ENCODE measurements at places on chromosomes 6 and 20.

GRCh38 chr6:36701401-36701991 lies 3.9 kb downstream of the RAB44 start:
- DNase-seq, result no peak

GRCh38 chr6:89406141-89406540 lies 5.9 kb downstream of the RRAGD start:
- no peak for DNase-seq

GRCh38 chr6:17552861-17553260 lies 47.2 kb upstream of the FAM8A1 start:
- DNase-seq, result no peak

- DNase-seq, result no peak
Observed at GRCh38 chr6:123966618-123967017, 163.0 kb downstream of the NKAIN2 start.

DNA sequence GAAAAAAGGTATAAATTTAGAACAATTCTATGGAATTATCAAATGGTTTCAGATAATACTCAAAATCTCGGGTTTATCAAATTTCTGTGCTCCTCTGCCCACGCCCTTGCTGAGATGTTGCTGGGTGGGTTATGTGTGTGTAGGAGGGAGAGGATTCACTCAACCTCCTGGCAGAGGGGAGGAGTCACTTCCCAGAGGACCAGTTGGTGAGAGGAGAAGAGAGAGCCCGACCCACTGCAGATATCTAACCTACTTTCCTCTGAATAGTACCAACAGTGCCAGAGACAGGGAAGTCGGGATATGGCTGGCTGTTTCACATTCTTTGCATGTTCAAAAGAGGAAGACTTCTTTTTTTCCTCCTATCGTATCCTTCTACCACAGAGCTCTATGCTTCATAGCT lies 187.1 kb upstream of the MAN1A1 start:
- DNase-seq, result no peak

- no peak for DNase-seq
Observed at GRCh38 chr20:38093641-38094077, 60.1 kb downstream of the RPRD1B start.

- DNase-seq, result no peak
Observed at GRCh38 chr20:50191544-50192363, 1.1 kb downstream of the CEBPB start.

GRCh38 chr20:34058831-34059230 lies 53.2 kb downstream of the EIF2S2 start:
- no peak for DNase-seq

- DNase-seq, result no peak
Observed at GRCh38 chr20:34876406-34877282, at the start of gene ACSS2. Gene ACSS2 (plus strand): TSS chr20:34876612. CDS start chr20:34876646, 34 bp downstream.

- DNase-seq, result no peak
Observed at GRCh38 chr20:23244156-23244915, 106.3 kb upstream of the NXT1 start.

DNA sequence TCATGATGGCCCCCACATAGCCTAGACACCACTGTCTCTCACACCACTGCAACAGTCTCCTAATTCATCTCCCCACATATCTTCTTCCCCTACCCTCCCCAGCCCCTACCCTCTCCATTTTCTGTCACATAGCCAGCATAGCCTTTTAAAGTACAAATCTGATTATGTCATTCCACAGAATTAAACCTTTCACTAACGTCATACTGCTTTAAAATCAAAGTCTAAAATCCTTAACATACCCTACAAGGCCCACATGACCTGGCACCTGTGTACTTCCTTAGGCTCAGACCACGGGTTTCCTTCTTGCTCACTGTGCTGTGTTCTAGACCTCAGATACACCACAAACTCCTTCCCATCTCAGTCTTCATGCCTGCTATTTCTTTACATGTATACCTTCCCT lies 5.9 kb downstream of the OSTM1 start:
- DNase-seq, result no peak

GRCh38 chr20:43662943-43663655 lies 3.8 kb upstream of the MYBL2 start:
- no peak for DNase-seq

DNA sequence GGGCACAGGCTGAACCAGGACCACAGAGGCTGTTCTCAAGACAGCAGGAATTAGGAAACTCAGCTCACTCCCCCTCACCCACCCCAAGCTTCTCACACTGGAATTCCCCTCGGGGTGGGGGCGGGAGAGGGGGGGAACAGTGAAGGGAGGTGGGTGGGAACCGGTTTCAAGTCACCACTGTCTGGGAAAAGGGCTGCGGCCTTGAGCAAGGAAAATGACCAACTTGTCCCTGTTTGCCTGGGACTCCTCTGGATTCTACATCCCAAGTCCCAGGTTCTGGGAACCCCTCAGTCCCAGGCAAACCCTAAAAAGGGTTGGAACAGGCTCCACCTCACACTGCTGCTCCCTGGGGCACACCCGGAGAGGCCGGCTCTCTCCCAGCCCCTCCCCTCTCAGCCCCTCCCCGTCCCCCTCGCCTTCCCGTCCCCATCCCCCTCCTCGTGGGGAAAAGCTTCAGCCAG lies 230.7 kb downstream of the TFAP2C start:
- DNase-seq, result no peak

GRCh38 chr20:17504066-17504897 lies 26.9 kb downstream of the BFSP1 start:
- DNase-seq, result no peak

GRCh38 chr6:154371281-154371680 lies 14.7 kb upstream of the IPCEF1 start:
- no peak for DNase-seq

DNA sequence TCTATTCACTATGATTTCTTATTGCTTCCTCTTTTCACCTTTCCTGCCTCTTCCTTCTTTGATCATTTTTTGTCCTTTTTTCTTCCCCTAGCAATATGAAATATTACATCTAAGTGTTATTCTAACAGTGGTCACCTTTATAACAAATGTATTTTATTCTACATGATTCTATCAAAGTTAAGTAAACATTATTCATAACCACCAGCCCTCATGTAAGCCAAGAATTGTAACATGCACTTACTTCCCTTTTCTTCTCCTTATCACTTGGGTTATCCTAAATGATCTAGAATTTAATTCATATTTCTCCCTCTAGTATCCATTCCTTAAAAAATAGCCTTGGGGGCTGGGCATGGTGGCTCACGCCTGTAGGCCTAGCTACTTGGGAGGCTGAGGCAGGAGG lies 88.3 kb upstream of the SLC22A23 start:
- no peak for DNase-seq

DNA sequence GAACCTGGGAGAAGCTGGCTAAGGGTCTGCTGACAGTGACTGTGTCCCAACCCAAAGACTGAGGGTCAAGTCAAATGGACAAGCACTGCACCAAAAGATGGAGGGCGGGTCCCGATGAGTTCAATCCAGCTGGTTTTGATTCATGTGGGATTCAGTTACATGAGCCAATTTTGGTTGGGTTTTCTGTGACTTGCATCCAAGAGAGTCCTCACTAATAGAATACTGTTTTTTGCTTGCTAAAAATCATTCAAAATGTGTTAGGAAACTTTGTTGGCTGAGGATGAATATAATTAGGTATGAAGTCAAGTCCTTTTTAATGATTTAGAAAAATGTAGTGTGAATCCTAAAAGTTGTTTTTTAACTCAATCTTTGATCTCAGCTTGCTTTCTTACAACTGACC lies 323.8 kb upstream of the NOX3 start:
- no peak for DNase-seq

- DNase-seq, result no peak
Observed at GRCh38 chr20:34475979-34476736, 40.1 kb upstream of the DYNLRB1 start.

DNA sequence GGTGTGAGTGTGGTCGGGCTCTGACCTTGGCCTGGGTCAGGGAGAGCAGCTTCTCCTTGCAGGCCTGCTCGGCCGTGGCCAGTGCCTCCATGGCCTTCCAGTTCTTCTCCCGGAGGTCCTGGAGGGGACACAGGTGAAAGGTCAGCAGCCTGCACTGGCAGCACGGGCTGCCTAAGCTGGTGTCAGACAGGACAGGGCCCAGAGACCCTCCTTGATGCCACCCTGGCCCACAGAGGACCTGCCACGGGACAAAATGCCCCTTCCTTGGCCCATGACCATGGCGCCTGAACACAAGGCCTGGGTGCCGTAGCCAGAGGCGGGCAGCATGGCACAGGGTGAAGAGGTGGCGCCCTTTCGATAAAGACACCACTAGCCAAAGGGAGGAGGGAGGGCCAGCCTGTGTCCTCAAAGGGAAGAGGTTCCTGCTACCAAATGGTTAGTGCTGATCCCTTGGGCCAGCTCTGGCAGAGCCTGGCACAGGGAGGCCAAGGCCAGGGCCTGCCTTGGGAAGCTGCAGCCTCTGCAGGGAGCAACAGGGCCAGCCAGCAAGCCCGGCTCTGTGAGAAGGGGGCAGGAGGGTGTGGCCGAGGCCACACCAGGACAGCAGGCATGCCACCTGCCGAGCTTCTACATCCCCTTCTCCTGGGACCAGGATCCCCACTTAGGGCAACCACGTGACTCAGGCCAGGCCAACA lies 54.8 kb downstream of the DSTN start:
- DNase-seq, result no peak

DNA sequence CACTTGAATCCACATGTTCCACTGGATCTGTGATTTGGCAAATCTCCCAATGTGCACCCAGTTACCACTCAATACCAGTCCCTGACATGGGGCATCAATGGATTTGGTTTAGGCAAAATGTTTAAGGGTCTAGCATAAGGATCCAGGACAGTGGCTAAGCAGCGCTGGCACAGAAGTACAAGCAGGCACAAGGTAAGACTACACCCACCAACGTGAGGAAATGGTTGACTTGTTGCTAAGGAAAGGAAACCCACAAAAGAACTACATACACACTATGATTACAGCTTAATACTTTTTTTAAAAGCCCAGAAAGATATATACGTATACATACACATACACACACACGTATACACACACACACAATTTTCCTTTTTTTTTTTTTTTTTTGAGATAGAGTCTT lies 79.0 kb downstream of the DNAAF9 start:
- DNase-seq, result no peak

DNA sequence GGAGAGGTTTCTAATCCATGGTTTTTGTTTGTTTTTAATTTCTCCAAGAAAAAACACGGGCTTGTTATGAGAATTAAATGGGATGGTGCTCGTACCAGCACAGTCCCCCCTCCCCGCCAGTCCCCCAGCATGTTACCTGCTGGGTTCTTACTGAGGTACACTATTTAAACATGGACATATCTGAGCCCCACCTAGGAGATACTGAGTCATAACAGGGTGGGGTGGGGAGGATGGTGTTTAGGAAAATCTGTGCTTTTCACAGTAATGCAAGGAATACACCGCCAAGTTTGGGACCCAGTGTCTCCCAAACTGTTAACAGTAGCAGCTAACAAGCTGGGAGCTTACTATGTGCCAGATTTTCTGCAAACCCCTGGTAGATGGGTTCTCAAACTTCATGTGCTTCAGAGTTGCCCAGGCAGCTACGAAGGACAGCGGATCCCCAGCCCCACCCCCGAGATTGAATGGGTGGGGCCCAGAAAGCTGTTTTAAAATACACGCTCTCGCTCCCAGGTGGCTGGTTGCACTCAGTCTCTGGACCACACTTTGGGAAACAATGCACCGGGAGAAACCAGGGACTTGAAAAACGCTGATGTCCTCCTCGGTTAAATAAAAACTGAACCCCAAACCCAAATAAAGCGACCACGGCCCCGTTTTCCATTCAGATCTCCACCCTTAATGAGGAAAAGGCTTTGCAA lies 995 bp downstream of the ZFP64 start:
- peak; percentile 17 for DNase-seq

- no peak for DNase-seq
Observed at GRCh38 chr20:51856432-51856831, 54.1 kb upstream of the SALL4 start.

DNA sequence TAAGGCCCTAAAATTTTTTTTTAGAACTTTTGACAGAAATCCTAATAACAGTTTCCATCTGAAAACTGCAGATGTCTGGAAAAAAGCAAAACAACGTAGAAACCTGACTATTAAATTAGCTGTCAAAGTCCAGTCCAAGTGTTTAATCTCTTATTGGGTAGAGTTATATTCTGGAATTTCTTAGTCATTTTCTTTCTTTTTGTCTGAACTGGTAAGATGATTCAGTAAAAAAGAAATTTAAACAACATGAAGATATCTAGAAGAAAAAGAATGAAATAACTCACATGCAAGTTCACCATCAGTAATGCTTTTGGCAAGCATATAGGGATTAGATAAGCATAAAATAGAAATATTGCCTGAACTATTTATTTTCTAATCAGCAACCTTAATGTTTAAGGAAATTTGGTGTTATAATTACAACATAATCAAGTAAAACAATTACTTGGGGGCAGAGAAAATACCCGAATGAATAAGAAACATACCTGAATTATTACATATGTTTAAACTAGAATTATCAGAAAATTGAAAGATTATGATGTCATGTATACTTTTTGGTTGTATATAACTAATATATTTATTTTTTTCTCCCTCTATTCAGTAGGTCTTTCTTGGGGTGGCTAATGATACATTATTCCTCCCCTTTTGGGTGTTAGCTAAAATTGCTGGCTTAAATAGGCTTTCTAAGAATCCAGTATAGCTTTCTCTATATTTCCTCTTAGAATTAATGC lies 51.1 kb downstream of the FAM83B start:
- no peak for DNase-seq

DNA sequence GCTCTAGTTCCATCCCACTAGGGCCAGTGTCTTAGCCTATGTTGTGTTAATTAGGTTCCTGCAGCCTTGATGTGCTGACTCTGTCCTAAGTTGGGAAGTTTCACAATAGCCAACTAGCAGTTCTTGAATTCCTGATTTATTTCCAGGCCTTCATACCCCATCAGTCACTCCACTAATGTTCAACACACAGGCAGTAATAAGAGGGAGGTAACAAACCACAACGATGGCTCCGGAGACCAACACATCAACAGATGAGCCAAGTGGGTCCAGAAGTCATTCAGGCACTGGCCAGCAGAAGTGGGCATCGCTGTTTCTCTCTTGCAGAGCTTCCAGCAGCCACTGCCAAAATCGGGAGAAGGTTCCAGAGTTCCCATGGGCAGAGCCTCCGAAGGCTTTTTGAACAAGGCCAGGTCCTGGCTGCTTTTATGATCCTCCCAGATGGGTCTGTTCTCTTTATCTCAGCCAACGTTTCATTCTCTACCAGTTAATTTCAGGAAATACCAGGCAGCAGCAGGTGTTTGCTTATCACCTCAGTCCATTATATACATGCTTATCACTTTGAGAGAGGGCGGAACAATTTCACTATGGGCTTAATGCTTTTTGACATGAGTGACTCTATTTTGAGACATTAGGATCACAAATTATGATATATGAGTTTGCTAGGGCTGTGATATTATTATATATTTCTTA lies 48.5 kb upstream of the NOP56 start:
- DNase-seq, result no peak

- no peak for DNase-seq
Observed at GRCh38 chr20:16821211-16822089, 73.3 kb downstream of the OTOR start.

DNA sequence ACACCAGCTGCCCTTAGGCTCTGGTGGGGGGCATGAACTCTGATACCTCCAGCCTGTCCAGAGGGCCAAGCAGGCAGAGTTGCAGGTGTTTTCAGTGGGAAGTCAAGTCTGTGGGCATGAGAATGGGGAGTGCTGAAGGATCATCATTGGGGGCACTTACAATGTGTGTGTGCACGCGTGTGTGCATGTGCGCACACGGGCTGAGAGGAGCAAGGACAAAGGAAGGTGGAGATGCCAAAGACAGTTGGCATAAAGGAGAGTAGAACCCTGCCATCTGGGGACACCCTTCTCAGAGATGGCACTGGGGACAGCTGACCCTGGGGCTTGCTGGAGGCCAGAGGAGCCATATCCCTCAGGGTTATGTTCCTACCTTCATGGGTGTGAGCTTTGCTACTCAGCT lies 408.4 kb upstream of the CHD6 start:
- DNase-seq, result no peak

- no peak for DNase-seq
Observed at GRCh38 chr6:121800047-121800446, 364.6 kb downstream of the GJA1 start.
